ENCODE measurements at places on chromosomes 12 and 14.

DNA sequence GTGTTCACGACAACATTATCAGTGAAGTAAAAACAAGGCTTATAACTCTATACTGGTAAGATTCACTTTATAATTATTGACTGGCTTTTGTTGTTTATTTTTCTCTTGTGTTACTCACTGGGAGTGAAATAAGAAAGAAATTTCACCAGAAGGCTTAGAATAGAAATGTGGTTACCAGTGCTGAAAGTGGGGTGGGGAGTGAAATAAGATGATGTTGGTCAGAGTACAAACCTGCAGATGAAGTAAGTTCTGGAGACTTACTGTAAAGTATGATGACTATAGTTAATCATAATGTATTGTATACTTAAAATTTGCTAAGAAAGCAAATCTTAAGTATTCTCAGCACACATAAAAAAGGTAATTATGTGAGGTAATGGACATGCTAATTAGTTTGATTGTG, 198.4 kb downstream of the KLHL28 start:
- DNase-seq: no peak

DNA sequence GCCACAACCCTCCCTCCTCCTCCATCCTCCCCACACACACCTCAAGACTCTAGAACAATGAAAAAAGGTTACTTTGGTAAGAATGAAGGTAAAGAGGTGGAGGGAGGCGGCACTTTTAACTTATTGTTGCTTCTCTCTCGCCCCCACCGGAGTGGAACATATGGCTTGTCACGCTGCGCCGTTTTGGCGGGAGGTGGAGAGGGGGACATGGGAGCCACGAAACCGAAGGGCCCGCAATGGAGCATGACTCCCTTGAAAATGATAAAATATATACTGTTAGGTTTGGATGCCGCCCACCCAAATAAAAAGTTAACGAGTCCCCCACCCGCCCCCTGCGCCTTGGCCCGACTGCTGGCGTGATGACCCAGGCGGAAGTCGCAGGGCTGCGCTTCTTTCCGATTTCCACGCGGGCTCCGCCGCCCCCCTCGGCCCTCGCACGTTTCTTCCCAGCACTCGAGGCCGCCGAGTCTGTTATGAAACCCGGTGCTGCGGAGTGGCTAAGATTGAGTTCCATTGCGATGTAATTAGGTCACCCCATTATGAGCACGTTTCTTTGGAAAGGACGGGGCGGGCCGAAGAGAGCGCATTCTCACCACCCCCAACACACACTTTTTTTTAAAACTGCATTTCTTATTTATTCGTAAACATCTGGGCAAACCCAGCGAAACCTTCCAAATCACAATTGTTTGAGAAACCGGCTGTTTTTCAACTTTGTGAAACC, 1.4 kb upstream of the ZFP36L1 start:
- peak; percentile 89 for DNase-seq

- DNase-seq: no peak
Observed at GRCh38 chr12:18932715-18933114, 194.8 kb downstream of the CAPZA3 start.

DNA sequence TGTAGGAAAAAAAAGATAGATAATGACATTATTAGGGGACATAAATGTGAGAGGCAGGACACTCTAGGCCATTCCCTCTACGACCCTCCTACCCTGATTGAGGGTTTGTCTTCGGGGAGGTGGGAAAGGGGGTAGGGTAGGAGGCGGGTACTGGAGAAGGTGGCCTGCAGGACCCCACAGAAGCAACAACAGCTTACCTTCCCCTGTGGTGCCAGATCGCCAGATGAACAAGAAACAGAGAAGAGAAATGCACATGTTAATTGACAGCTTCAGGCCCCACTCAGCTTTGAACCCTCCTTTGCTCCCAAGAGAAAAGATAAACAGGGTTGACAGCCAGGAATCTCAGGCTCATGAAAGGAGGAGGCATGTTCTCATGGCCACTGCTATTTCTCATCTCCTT, 4.8 kb downstream of the PHB2 start:
- DNase-seq: no peak

GRCh38 chr12:84632556-84632955, 280.0 kb downstream of the SLC6A15 start:
- DNase-seq: no peak

GRCh38 chr12:87920139-87920538, 109.1 kb downstream of the C12orf50 start:
- no peak for DNase-seq

GRCh38 chr14:92258934-92259333, 64.0 kb upstream of the SLC24A4 start:
- DNase-seq: no peak

DNA sequence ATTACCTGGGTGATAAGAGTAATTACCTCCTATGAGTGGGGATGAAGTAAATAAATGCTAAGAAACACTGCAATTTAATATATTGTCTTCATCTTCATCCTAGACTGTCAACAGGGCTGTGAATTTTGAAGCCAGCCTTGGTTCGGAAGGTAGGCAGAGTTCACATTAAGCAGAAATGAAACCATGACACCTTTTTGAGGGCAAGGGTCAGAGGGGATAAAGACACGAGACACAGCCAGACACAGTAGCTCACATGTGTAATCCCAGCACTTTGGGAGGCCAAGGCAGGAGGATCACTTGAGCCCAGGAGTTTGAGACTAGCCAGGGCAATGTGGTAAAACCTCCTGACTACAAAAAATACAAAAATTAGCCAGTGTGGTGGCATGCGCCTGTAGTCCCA, 224.7 kb downstream of the MON2 start:
- no peak for DNase-seq

- peak; percentile 3 for DNase-seq
Observed at GRCh38 chr12:53120685-53121525, 17.6 kb downstream of the SOAT2 start.

DNA sequence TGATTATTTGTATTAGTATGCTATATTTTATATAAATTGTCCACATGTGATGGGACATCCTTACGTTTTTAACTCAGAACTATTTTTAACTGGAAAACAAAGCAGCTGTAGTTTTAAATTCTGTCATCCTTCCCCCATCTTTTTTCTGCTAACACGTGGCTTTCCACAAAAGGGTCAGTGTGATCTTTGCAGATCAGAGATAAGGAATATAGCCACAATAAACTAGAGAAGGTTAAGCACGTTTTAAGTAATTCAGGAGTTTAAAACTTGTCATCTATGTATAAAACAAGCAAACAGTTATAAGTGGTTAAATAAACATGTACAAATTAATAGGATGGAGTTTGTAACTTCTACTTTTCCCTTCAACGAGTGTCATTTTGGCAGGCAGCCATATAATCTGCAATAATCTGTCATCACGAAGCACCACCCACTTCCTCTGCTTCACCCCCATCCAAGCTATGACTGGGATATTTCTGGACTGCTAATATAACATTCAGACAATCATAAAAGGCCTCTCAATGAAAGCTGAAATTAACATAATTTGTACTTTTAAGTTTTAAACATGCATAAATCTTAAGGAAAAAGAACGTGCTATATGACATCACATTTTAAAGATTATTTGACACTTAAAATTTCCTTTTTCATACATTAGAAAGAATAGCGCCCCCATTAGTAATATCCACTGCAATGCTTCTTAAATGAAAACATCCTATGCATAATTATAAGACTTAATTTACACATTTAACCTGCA, 15.3 kb downstream of the TAOK3 start:
- DNase-seq: no peak

- DNase-seq: no peak
Observed at GRCh38 chr14:49755378-49755777, 12.6 kb upstream of the KLHDC2 start.

- DNase-seq: peak; percentile 83
Observed at GRCh38 chr12:116599285-116600136, 40.3 kb downstream of the MAP1LC3B2 start.

DNA sequence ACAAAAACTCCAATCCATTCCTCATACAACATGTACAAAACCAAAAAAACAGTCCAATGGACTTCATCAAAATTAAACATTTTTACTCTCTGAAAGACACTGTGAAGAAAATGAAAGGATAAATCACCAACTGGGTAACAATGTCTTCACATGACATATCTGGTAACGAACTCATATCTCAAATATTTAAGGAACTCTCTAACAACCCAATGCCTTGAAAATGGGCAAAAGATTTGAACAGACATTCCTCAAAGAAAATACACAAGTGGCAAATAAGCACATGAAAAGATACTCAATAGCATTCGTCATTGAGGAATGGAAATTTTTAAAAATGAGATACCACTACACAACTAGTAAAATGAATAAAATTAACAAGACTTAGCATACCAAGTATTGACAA, 198.7 kb upstream of the RASSF8 start:
- DNase-seq: no peak

Data from AG08396 (cell line).